MM.1S (cell line): ENCODE measurements at places on chromosomes 4 and X.

DNA sequence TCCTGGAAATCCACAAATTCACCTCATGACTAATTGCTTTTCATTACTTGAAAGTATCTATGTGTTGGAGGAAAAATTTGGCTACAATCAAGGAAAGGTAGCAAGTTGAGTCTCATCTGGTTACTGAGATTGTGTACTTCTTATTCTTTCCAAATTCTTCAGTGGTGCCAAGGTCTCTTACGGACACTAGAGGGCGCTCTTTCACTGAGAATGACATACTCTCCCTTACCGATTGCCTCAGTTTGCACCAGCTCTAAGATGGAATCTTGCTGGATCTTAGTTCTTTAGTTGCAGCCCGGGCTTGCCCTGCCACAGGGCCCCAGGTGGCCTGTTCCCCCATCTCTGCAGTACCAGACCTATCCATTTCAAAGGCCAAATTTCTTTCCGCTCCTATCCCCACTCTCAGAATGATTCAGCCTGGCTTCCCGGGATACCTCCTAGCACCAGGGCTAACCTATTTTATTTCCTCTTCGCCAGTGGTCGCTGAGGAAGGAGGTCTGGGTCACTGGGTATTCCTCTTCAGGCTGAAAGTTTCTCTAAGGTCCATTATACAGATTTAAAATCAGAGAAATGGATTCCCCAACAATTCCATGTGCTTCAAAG, 24.6 kb upstream of the GPR50 start:
- H3K27me3 ChIP-seq = no peaks in the 10 kb centered on the region
- peak; percentile 56 for DNase-seq
- no peaks in the 10 kb centered on the region for H3K4me1 ChIP-seq
- no peak overlapping the region for H3K27ac ChIP-seq

- no peak for DNase-seq
- no peaks in the 10 kb centered on the region for H3K36me3 ChIP-seq
- no peaks in the 10 kb centered on the region for H3K4me1 ChIP-seq
- no peak overlapping the region for H3K4me3 ChIP-seq
- H3K27me3 ChIP-seq = no peaks in the 10 kb centered on the region
- H3K27ac ChIP-seq = no peak overlapping the region
Measured at GRCh38 chr4:61143461-61143860, 56.7 kb upstream of the ADGRL3 start.

DNA sequence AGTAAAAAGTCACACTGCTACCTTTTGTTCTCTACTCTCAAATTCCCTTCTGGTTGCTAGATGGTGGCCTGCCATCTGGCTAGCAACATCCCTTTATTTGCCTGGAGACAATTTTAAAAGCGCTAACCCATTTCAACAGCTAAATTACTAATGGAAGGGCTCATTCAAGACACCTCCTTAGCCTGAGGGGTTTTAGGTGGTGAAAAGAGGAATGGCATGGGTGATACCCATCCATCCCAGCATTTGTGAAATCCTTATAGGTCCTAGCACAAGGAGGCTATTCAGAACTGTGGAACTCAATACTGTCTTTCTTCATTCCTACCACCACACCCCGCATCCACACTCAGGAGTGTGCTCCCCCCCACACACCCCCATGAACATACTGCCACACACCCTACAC, 33.5 kb downstream of the ARHGEF9 start:
- H3K27ac ChIP-seq = no peak overlapping the region
- H3K36me3 ChIP-seq = no peaks in the 10 kb centered on the region
- no peak overlapping the region for H3K4me3 ChIP-seq
- H3K4me1 ChIP-seq = peaks cover 7% of the 10 kb centered on the region; the same call in 1 of the 2 replicates
- DNase-seq = no peak

- H3K4me1 ChIP-seq = no peaks in the 10 kb centered on the region
- no peak overlapping the region for H3K27ac ChIP-seq
- no peak for DNase-seq
- no peaks in the 10 kb centered on the region for H3K27me3 ChIP-seq
- H3K4me3 ChIP-seq = no peak overlapping the region
Measured at GRCh38 chr4:26135331-26135730, 185.5 kb upstream of the RBPJ start.

- no peaks in the 10 kb centered on the region for H3K36me3 ChIP-seq
- H3K4me1 ChIP-seq = no peaks in the 10 kb centered on the region
- H3K27me3 ChIP-seq = no peaks in the 10 kb centered on the region
- H3K4me3 ChIP-seq = no peak overlapping the region
- no peak overlapping the region for H3K27ac ChIP-seq
- no peak for DNase-seq
Measured at GRCh38 chr4:4329496-4329895, 39.4 kb downstream of the ZBTB49 start.

- no peak overlapping the region for H3K4me3 ChIP-seq
- no peaks in the 10 kb centered on the region for H3K36me3 ChIP-seq
- H3K27ac ChIP-seq = no peak overlapping the region
- no peaks in the 10 kb centered on the region for H3K27me3 ChIP-seq
Measured at GRCh38 chr4:86845593-86845992, 3.6 kb downstream of the SLC10A6 start.

DNA sequence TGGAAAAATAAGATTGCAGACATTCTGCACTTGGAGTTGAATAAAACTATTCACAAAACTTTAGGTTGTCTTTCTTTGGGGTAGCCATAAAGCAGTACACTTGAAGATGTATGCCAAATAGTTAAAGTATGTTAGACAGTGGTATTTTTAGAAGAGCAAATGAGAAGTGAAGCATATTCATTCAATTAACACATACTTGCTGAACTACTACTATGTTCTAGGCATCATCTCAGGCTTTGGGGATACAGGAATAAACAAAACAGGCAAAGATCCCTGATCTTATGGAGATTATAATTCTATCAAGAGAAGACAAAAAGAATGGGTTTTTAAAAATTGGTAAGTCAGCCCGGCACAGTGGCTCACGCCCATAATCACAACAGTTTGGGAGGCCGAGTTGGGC, 29.0 kb downstream of the RBMX start:
- H3K4me1 ChIP-seq = 0 out of 2 replicates have a peak, but pooled peaks cover 3% of the 10 kb centered on the region
- H3K4me3 ChIP-seq = no peak overlapping the region
- no peaks in the 10 kb centered on the region for H3K27me3 ChIP-seq
- H3K36me3 ChIP-seq = no peaks in the 10 kb centered on the region
- no peak overlapping the region for H3K27ac ChIP-seq

GRCh38 chr4:39227906-39228305, 45.6 kb downstream of the WDR19 start:
- DNase-seq = no peak
- no peaks in the 10 kb centered on the region for H3K27me3 ChIP-seq
- no peak overlapping the region for H3K27ac ChIP-seq
- no peak overlapping the region for H3K4me3 ChIP-seq
- no peaks in the 10 kb centered on the region for H3K4me1 ChIP-seq

DNA sequence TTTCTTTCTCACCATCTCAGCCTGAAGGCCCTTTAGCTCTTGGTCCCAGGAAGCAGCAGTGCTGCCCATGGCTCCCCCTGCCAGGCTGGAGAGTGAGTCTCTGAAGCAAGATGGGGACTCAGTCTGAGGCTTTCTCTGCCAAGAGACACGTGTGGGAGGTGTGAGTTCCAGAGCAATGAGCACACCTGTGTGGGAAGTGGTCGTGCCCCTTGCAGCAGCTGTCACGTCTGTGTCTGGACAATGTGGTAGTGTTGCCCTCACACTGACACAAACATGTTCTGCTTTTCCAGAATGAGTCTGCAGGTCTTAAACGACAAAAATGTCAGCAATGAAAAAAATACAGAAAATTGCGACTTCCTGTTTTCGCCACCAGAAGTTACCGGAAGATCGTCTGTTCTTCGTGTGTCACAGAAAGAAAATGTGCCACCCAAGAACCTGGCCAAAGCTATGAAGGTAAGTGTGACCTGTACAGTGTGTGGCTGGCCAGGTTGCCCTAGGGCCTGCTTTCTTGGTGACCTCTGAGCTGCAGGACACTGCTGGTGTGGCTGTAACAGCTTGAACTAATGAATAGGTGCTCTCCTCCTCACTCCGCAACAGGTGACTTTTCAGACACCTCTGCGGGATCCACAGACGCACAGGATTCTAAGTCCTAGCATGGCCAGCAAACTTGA, 1.9 kb downstream of the TACC3 start:
- H3K27ac ChIP-seq = no peak overlapping the region
- peak overlapping the region; percentile 94 for H3K4me3 ChIP-seq
- no peaks in the 10 kb centered on the region for H3K27me3 ChIP-seq
- H3K4me1 ChIP-seq = peaks cover 14% of the 10 kb centered on the region

GRCh38 chrX:34053931-34054330, 78.2 kb downstream of the FAM47A start:
- no peak overlapping the region for H3K4me3 ChIP-seq
- DNase-seq = no peak
- no peaks in the 10 kb centered on the region for H3K4me1 ChIP-seq

- H3K4me1 ChIP-seq = peaks cover 56% of the 10 kb centered on the region
- 0 out of 2 replicates have a peak, but pooled peaks cover 4% of the 10 kb centered on the region for H3K36me3 ChIP-seq
- peak overlapping the region; percentile 99; the same call in 1 of the 2 replicates for H3K27ac ChIP-seq
- no peak overlapping the region for H3K4me3 ChIP-seq
- no peaks in the 10 kb centered on the region for H3K27me3 ChIP-seq
- peak; percentile 68 for DNase-seq
Measured at GRCh38 chrX:10119399-10119990, 37.3 kb upstream of the CLCN4 start.

- H3K27me3 ChIP-seq = no peaks in the 10 kb centered on the region
- peaks cover 9% of the 10 kb centered on the region for H3K4me1 ChIP-seq
- no peak overlapping the region for H3K27ac ChIP-seq
- peak; percentile 34 for DNase-seq
Measured at GRCh38 chr4:172813359-172813923, 355.2 kb upstream of the GALNT7 start.

DNA sequence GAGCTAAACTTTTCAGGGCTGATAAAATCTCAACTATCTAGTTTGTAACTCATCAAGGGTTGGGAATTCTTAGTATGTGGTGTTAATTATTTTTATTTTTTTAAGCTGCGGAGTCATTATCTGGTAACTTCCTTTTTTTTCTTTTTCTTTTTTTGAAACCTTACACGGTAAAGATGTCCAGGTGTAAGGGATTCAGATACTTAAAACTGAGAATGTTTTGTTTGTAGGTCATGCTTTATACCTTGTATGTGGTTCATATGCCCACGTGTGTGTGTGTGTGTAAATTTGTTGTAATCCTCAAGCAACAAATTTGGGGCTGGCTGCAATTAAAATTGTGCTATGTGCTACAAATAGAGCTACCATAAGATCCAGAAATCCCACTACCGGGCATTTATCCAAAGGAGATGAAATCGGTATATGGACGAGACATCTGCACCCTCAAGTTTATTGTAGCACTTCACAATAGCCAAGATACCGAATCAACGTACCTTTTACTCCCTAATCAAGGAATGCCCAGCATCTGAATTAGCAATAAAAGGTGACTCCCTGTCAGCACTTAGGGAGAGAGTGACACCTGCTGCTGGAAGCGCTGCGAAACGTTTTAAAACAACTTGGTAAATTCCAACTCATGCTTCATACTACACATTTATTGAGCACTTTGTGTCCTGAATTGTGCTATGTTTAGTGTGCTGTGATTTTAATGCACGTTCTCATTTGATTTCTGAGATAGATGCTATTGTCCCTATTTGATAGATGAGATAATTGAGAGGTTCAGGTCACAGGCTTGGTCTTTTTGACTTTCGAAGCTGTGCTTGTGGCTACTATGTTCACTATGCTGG, 16.1 kb downstream of the MSMO1 start:
- no peaks in the 10 kb centered on the region for H3K27me3 ChIP-seq
- H3K4me3 ChIP-seq = no peak overlapping the region
- peaks cover 6% of the 10 kb centered on the region; the same call in 1 of the 2 replicates for H3K36me3 ChIP-seq
- H3K4me1 ChIP-seq = no peaks in the 10 kb centered on the region
- DNase-seq = peak; percentile 9
